ENCODE measurements at places on chromosomes 5 and 9.

DNA sequence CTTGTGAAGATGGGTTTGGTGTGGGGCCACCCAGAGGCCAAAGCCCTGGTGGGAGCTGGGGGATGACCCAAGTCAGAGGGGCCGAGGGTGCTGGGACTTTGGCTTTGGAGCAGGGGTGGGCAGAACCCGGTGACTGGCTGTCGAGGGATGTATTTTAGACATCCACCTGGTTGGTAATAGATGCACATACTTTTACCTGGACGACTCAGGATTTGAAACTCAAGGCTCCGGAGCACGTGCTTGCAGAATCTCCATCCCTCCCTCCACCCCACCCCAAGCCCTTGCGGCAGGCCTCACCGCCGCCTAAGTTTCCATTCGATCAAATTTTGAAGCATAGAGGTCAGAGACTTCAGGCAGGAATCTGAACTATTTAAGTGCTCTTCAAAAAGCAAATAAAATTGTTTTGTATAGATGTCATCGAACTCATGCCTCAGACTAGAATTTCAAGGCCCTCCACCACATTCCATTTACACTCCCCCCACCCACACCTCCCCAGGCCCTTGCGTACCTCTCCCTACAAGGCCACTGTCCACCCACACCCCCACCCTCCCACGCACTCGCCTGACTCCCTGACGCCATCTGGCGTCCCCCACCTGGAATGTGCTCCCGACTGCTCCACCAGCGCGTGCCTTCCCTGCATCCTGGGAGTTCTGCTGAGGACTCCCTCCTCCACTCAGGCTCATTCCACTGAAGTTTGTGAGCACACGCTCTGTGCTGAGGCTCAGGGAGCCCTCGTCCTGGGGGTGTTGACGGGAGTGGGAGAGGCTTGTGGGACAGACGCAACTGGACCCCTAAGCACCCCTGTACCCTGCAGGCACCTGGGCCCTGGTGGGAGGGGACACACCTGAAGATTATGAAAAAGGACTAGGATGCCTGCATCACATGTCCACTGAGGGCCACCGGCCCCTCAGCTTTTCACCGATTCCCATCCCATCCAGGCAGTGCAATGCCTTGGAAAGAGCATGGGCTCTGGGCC is 56.4 kb upstream of the RPL26L1 start:
- peak; percentile 70 for DNase-seq

GRCh38 chr9:70441622-70442021 is 27.2 kb upstream of the KLF9 start:
- DNase-seq = no peak

DNA sequence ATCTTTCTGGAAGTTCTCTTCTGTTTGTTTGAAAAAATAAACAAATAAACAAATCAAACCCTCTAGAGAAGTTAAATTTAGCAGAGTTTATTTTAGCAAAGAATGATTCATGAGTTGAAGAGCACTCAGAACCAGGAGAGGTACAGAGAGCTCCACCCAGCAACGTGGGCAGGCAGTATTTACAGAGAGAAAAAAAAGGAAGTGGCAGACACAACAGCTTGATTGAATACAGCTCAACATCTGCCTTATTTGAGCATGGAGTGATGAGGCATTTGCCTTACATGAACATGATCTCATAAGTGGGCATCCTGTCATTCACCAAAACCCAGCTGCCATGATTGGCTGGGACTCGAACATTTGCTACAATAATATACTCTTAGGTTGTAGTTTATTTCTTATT is 381.6 kb upstream of the ADAMTS16 start:
- no peak for DNase-seq

- no peak for DNase-seq
Measured at GRCh38 chr9:94783928-94784327, 57.4 kb downstream of the AOPEP start.

GRCh38 chr9:90060256-90060655 is 455.4 kb downstream of the GADD45G start:
- no peak for DNase-seq

GRCh38 chr5:169591636-169592035 is 8.1 kb downstream of the SPDL1 start:
- no peak for DNase-seq

DNA sequence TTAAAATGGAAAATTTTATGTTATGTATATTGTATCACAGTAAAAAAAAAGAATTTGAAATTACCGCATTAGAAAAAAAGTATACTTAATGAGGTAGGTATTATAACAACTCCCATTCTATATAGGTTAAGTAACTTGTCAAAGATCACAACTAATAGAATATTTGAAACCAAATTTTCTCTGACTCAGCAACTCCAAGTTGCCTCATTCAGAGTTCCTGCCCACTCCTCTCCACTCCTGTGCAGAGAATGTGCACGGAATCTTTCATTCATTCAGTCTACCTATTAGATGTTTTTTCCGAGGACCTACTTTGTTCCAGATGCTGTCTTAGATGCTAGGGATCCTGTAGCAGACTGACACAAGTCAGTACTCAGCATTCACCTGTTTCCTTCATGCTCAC is 15.4 kb downstream of the SH3TC2 start:
- no peak for DNase-seq

DNA sequence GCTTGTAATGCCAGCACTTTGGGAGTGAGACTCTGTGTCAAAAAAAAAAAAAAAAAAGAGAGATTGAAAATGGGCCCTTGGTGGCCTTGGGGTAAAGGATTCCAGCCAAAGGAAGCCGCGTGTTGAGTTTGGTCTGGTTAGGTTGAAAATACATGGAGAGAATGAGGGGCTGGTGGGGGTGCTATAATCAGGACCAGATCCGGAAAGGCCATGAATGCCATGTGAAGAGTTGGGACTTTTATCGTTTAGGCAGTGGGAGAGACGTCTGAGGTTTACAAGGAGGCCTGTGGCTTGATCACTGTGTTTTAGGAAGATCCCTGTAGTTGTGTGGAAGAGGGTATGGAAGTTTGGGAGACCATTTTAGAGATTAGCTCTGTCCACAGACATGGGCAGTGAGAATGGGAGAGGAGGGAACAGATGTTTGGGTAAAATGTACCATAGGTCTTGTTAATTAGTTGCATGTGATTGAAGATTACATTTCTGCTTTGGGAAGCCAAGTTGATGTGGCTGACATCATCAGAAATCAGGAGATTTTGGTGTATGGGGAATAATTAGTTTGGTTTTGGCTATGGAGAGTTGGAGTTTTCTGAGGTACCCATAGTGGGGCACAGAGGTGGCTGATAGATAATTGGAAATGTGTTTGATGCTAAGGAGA is 3.5 kb downstream of the MSANTD3 start:
- DNase-seq = no peak

DNA sequence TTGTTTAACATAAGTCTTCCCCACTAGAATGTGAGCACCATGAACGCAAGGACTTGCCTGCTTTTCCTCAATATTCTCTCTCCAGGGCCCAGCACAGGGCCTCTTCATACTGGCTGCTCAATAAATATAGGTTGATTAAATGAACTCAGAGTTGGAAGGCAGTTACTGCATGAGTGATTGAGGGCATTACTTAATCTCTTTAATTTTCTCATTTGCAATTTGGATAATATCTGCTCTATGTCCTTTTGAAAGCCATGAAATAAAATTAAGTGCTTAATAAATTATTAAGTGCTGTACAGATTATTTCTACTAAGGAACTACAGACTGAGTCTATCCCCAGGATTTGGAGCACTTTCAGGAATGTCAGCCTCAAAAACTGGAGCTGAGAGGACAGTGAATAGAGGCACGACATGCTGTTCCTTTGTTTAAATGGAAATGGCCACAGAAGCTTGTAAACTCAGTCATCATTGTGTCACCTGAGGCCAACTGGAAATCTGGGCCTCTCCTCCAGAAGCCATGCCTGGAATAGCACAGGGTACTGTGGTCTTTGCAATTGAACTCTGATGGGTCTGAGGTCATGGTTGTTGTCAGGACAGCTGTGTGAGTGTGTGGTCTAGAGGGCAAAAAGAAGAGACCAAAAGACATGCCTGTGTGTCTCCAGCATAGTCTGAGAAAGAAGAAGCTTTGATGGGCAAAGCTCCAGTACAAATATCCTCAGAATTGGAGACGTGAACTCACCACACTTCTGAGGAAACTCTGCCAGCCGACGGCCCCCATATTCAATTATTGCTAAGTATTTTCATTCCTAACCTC is 86.1 kb downstream of the SH3TC2 start:
- DNase-seq = no peak

GRCh38 chr5:59569608-59570334 is 323.8 kb downstream of the PDE4D start:
- DNase-seq = no peak

- DNase-seq = no peak
Measured at GRCh38 chr5:159969966-159970365, 39.0 kb upstream of the TTC1 start.

DNA sequence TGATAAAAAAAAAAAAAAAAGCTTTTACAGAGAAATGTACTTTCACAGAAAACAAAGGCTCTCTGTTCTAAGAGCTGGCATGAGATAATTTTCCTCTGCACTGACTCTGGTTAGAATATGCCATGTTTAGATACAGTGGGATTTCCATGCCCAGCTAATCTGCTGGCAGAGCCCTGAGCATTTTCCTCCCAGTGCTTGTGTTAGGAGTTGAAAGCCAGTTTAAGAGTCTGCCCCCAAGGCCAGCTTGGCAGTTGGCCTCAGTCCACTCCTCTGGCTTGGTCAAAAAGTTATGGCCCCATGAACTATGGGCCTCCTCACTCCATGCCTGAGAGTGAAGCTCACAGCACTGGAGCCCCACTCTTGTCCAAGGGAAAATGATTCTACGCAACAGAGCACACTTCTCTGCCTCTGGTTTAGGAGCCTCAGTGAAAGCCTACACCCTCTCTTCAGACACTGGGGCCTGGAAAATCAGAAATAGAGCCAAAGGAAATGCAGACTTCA is 21.9 kb downstream of the MOCS2 start:
- DNase-seq = no peak

DNA sequence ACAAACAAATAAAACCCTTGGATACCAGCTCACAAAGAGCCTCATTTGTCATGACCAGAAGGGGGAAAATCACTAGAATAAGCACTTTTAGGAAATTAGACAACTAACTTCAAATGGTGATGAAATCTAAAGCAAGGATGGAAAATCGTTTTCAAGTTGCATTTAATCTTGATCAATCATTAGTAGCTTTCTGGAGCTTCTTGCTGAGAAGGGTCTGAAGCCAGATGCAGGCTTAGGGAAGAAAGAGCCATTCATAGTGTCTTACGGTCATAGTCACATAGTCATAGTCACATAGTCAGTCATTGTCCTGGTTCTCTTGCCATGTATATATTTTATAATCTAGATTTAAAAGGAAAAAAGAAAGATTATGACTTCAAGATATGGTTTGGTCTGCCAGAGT is 610.5 kb downstream of the ACTL7B start:
- no peak for DNase-seq

- DNase-seq = no peak
Measured at GRCh38 chr5:157545610-157546310, 29.8 kb downstream of the ADAM19 start.

DNA sequence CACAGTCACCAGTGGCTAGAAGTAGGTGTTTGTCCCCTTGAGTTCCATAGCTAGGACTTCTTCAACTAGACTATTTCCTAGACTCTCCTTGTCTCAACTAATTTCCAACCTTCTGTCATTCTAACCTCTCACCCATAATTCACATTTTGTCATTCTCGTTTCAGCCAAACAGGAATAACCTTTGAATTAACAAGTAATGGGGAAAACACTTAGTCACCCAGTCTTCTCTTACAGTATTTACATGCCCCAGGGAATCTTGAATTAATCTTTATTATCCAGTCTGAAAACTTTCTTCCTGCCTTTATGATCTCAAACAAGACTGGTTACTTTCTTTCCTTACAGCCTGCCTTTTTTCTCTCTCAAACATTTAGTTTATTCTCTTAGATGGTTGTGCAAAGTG is 63.3 kb upstream of the RUSC2 start:
- DNase-seq = no peak

DNA sequence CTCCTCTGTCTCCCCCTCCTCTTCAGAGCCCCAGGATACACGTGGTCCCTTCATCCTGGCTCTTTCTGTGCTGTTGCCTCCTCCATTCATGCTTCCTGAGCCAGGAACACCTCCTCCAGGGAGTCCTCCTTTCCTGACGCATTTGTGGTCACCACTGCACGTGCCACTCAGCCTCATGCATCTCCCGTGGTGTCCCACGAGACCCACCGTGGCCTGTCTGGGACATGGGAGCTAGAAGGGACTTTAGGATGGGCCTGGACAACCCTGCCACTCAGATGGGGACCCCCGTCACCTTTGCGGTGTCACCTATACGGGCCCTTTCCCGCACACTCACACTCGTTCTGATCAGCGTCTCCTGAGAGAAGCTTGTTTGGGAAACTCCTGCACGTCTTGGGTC is 6.7 kb downstream of the GLIPR2 start:
- no peak for DNase-seq

DNA sequence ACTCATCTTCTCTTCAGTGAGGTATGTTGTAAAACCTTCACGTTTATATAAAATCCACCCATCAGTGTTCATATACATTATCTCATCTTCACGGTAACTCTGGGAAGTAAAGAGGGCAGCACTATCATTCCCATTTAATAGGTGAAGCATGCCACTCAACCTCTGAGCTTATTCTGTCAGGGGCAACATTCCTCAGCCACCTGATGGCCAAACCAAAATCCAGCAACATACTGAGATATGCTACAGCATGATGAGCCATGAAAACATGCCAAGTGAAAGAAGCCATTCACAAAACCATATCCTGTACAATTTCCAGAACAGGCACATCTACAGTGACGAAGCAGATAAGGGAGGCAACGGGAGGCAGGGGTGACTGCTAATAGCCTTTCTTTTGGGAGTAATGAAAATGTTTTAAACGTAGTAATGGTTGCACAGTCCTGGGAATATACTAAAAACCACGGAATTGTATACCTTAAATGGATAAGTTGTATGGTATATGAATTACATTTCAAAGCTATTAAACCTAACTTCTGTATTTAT is 167.4 kb downstream of the TSSK1B start:
- no peak for DNase-seq

GRCh38 chr9:133805876-133806622 is 67.9 kb upstream of the SARDH start:
- DNase-seq = no peak

DNA sequence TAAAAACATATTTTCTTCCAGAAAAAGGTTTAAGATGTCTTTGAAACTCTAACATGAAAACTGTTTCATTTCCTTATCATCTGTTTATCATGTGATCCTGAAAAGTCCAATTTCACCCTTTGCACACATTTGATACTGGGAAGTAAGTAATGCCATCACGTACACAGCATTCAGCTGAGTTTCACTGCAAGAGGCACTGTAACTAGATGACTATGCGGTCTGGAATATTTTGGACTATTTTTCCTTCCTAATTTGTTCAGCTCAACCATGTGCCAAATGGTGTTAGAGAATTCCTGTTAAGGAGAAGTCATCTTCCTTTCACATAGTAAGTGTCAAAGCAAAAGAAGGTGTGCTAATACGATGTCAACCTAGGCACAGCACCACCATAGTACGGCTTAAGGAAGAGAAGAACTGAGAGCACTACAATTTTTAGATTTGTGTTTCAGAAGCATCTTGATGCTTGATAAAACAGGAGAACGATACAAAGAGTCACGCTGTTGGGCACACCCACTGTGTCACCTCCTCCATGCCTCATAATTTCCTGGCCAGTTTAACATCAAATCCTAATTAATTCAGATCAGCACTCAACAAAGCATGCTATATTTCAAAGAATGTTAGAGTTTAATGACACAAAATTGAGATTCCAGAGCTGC is 77.5 kb downstream of the GNAQ start:
- no peak for DNase-seq

- no peak for DNase-seq
Measured at GRCh38 chr9:134459164-134459563, 132.9 kb downstream of the RXRA start.

- DNase-seq = no peak
Measured at GRCh38 chr5:57804007-57804444, 321.4 kb upstream of the ACTBL2 start.

- no peak for DNase-seq
Measured at GRCh38 chr9:123169926-123170325, 98.5 kb downstream of the STRBP start.

All from T1000 (cell line).